GM10248 (cell line): ENCODE measurements at places on chromosomes 12 and 14.

DNA sequence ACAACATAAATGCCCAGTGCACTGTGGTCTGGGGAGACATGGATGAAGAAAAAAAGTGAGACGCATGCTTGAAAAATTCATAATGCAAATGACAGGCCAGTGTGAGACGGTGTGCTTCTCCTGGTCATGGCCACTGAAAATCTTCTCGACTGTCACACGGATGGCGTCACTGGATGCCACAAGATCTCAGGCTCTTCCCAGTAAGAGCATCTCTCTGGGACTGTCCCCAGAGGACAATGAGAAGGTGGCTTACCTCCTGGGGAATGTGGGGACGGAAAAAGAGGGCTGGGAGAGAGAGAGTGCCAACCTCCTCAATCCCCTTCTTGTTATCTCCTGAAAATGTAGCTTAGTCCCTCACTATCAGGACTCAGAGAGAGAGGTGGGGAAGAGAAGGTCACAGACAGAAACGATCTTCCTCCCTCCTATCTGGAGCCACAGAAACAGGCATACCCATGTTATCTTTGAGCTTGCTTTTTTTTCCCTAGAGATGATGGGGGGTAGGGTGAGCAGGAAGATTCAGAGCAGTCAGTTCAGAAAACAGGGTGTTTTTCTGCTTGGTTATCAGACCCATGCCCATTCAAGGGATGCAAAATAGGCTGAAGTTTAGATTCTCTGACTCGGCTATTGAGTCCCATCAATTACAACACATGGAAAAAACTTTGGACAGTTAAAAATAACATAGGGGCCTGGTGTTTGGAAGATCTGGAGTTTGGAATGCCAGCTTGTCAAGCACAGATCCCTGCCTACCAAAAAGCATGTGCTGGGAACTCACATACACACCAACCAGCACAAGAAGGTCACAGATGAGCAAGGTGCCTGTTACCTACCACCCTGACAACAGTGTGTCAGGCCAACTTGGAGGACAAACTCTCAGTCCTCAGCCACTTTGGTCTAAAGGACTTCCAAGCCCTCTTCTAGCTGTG is 24.2 kb downstream of the DPF3 start:
- DNase-seq, result no peak

- DNase-seq, result no peak
These were observed 8.3 kb upstream of the TRAF3 start for GRCh38 chr14:102769049-102769327.

DNA sequence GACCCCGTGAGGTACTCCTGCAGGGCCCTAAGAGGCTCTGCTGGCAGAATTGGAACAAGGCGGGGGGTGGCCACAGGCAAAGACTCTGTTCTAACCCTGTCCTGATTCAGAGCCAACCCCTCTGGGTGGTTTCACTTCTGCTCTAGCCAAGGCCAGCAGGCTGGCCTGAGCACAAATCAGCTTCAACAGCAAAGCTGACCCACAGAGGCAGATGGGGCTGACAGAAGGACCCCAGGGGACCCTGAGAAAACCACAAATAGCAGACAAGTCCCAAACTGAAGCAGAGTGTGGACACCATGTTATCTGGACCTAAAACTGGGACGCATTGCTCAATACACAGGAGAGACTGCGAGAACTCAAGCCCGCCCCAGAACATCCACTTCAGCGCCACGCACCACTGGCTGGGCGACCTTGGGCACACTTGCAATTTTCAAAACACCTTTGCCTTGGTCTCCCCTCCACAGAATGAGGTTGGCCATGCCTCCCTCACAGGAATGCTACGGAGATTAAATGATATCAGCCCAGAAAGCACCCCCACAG is 76.4 kb upstream of the DICER1 start:
- peak; percentile 88 for DNase-seq

- peak; percentile 88 for DNase-seq
These were observed 21.6 kb downstream of the NCOR2 start for GRCh38 chr12:124545508-124546418.

DNA sequence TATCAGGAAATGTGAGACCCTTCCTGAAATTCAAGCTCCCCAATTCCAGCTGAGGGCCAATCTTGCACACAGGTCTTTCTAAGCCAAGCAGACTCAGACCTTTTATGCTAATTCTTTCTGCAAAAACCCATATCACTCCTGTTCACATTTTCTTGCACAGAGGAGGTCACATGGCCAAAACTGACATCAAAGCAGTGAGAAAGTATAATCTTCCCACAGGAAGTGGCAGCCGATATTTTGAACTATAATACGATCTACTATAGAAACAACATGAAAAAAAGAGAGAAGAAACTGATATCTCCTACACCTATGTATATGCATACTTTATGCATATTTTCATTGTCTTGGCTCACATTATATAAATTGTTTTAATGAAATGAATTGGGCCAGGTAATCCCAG is 132.9 kb upstream of the SSTR1 start:
- no peak for DNase-seq

GRCh38 chr14:71529848-71530247 is 402.4 kb upstream of the RGS6 start:
- no peak for DNase-seq

- no peak for DNase-seq
These were observed 83.0 kb downstream of the LRRC9 start for GRCh38 chr14:60002819-60003492.

DNA sequence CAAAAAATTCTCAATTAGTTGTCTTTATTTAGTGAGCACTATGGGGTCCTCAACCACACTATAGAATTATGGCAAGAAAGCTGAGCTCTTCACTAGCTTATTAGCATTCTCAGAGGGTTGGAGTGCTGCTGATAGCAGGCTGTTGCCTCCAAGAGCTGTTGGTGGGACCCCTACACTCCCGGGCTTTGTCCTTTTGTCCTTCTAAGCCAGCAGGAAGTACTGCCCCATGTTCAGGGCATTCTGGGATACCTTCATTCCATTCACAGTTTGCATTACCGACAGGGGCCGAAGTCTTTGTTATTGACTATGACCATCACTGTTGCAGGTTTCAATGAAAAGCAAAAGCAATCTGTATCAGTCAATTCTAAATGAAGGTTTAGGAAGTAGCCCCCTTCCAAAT is 89.5 kb upstream of the OTX2 start:
- DNase-seq, result no peak
